MCF 10A (cell line): ENCODE measurements at places on chromosomes 2 and 18. TPM values are rescaled to one million over a fixed set of nuclear protein-coding genes. Genes with fewer than 3 reads are reported as not detected.

DNA sequence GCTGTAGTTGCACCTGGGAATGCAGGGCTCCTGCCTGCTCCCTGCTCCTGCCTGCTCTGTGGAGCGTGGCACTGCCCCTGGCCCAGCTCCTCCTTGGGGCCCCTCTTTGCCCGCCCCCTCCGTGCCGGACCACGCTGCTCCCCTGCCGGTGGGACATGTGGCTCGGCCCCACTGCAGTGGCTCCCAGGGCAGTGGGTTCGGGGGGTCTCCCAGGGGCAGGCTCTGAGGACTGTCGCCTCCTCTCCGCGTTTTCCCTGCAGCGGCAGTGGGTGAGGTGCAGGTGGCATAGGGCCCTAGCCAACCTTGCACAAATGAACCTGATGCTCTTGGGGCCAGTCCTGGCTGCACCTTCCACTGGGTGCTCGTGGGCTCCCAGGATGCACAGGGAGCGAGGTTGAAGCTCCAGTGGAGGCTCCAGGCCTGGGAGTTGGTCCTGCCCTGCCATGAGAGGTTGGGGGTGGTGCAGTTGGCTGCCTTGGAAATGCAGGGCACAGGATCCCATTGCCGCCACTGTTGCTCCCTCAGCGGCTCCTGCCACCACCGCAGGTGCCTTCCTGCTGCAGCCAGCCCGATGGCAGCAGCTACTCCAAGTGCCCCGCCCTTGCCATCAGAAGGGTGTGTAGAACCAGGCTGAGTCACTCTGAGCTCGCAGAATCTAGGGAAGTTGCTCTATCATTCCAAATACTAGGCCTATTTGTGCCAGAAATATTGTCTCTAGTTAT lies 313.1 kb upstream of the SYT4 start:
- peak; percentile 51 for DNase-seq

GRCh38 chr2:8606226-8606625 lies 75.6 kb upstream of the ID2 start:
- DNase-seq: no peak

The ACADL gene
- total RNA-seq: not detected in 2 replicates

GRCh38 chr2:195664528-195664927 lies 7.5 kb downstream of the SLC39A10 start:
- DNase-seq: no peak

GRCh38 chr2:112869258-112869842 lies 32.8 kb upstream of the IL1B start:
- DNase-seq: peak; percentile 99

DNA sequence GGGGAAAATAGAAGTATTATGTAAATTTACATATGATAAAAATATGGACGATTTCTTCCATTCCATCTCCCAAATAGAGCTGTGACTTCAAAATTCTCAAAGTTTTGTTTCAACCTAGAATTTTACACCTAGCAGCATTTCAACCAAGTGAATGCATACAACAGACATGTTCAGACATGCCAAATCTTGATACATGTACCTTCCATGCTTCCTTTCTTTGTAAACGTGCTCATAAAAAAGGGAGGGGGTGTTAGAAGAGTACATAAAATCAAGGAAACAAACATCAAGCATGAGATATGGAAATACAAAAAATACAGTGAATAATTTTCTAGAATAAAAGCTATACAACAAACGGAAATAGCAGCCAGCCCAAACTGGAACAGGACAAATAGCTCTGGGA lies 974.2 kb downstream of the ERBB4 start:
- DNase-seq: no peak

GRCh38 chr2:219416938-219417337 lies 1.2 kb upstream of the DES start:
- no peak for DNase-seq

DNA sequence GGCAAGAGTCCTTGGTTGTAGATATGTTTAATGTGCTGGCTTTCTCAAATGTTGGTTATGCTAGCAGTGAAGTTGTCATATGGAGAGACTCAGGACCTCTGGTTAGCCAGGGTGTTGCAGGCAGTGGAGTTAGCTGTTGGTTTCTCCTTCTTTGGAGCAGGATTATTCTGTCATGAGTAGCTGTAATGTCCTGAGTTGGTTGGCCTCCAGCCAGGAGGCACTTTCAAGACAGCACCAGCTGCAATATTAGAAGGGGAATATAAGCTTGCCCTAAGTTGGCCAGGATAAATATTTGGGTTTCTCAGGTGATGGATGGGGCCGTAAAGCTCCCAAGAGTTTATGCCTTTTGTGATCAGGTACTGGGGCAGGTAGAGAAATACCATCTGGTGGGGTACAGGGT lies 65.5 kb downstream of the MSTN start:
- DNase-seq: no peak

The HRH4 gene
- total RNA-seq: 0.10 and 0.16 TPM in 2 replicates

DNA sequence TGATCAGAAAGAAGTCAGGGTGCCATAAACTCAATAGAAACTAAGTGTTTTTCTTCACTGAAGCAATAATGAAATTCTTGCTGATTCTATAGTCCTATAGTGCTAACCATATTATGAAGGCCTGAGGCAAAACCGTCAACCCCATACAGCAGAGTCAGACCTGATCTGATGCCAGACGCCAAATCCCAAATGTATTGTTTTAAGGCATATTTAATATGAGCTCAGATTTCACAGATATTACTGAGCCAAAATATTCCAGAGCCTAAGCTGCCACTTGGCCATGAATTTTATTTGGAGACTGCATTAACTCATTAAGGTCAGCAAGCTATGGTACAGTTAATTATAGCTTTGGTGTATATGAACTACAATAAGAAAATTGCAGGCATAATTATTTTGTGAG lies 53.4 kb downstream of the SCN1A start:
- no peak for DNase-seq

DNA sequence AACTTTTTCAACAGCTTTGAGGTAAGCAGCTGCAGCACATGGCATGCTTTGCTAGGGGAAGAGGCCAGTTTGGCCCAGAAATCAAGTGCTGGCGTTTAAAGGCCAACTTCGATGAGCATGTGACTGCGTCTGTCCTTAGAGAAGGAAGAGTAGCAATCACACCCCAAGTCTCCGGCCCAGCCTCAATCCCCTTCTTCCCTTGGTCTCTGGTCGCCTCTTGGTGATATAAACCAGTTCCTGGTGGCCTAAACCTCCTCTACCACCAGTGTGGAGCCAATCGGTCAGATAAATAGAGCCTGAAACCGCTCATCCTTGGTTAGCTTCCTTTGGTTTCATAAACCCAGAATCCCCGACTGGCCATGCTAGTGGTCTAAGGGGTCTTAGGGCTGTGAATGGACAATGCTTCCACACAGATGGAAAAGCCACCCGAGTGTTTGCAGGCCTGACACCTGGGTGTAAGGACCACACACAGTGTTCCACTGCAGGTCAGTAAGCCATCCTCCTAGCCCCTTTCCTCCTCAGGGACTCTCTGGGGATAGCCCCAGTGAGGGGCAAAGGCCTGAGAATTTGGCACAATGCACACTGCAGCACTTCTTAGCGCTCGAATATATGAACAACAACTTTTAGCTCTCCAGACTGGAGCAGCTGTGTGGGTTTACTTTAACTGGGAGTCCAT lies 23.0 kb upstream of the COX7A2L start:
- DNase-seq: no peak

DNA sequence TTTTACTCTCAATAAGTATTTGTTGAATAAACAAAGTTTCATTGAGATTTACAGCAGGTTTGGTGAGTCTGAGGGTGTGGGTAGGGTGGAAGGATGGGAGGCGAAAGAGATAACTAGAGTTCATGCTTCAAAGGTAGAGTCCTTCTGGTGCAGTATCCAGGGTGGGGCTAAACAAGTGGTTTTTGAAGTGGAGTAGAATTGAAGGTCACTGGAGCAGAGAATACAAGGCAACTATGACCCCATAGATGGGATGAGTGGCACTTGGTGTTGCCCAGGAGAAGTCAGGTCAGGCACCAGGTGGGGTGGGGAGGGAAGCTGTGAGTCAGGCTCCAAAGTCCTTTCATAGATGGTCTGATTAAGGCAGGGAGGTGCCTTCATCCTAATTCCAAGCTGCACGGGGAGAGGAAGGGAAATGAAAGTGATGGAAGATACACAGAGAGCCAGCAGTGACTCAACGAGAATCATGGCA lies 6.6 kb upstream of the CAB39 start:
- no peak for DNase-seq

DNA sequence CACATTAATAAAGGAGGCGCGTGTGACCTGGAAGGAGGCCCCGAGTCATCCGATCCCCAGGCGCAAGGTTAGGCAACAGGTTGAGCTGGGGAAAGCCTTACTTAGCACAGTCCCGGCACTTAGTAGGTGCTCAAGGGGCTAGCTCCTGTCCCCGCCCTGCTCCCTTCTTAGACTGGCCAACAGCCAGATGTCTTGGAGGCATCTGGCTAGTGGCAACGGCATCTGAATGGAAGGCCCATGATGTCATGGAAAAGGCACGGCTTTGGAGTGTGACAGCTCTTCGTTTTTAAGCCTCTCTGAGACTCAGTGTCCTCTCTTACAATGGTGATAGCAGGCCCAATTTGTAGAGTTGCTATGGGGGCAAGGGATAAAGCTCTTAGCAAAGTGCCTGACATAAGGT lies 258.3 kb downstream of the CYRIA start:
- peak; percentile 8 for DNase-seq

- no peak for DNase-seq
Measured at GRCh38 chr2:160290598-160290997, 90.5 kb upstream of the ITGB6 start.

The CABLES1 gene
- total RNA-seq: 3.2 and 3.7 TPM in 2 replicates

GRCh38 chr2:127313406-127313805 lies 19.5 kb upstream of the ERCC3 start:
- DNase-seq: no peak

DNA sequence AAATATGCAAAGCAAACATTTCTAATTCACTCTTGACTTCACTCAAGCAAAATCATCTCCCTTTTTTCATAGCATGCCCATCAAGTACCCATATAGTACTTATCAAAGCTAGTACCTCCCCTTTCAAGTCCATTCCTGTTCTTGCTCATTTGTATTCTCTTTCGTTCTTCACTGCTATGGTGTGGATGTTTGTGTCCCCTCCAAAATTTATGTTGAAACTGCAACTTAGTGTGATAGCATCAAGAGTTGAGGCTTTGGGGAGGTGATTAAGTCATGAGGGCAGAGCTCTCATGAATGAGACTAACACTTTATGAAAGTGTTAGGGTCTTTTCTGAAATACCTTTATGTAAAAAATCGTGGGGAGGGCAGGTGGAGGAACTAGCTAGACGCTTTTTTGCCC lies 52.9 kb downstream of the RNU4ATAC start:
- DNase-seq: no peak

The CXCR2 gene
- total RNA-seq: not detected in 2 replicates

GRCh38 chr2:70806013-70806412 lies 14.4 kb downstream of the CLEC4F start:
- no peak for DNase-seq

DNA sequence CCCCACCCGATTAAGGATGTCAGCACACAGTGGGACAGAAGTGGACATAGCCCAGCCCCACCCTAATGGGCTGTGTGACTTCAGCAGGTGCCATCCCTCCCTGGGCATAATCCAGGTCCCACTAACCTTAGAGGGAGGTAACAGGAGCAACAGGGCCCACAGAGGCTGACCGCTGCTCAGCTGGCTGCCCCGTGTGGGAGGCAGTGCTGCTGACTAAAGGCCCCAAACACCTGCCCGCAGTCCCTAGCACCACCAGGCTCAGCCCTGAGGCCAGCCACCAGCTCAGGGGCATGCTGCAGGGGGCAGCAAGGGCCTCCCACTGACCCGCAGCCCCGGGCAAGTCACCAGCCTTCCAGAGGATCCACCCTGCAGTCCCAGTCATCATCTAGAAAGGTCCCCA lies 14.6 kb downstream of the BIN1 start:
- DNase-seq: no peak

The RNF152 gene
- total RNA-seq: 1.7 and 2.9 TPM in 2 replicates

The RAB17 gene
- total RNA-seq: 10.6 and 17.2 TPM in 2 replicates

DNA sequence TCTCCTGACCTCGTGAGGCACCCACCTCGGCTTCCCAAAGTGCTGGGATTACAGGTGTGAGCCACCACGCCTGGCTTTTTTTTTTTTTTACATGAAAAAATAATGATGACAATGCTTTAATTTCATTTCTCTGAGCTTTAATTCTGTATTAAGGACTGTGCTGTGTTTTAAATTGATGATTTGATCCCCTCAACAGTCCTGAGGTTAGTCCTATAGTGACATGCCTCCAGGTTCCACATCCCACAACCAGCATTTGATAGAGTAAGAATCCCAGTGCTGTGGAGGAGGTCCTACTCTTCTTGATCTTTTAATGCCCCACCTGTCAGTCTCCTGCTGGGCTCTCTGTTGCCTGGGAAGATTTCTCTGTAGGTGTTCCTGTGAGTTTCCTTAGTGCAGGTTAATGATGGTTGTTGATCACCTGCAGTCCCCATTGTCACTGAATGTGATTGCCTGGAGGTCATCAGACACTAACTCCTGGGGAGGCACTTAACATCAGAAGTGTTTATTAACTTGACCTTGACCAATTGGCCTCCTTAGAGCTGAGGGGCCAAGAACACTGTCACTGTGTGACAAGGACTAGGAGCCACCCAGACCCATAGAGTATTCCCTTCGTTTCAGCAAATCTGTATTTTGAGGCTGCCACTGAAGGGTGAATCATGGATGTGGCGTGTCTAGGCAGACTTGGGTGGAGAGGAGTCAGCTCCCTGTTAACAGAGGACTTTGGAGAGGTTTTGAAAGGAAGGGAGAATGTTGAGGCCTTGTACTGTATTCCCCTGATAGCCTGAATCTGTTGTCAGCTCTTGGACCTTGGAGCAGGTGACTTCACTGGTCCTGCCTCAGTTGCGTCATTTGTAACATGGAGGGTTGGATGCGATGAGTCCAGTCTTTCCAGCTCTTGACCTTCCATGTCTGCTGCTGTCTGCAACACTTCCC lies 11.5 kb downstream of the ASAP2 start:
- DNase-seq: no peak

The VWA3B gene
- total RNA-seq: not detected in 2 replicates

The LRP2 gene
- 0.02 and 0.07 TPM in 2 replicates for total RNA-seq

- no peak for DNase-seq
Measured at GRCh38 chr2:170680172-170680941, 34.8 kb upstream of the SP5 start.
